Cardiac fibroblast (primary cell): ENCODE measurements at places on chromosomes 1 and 21.

GRCh38 chr1:118136187-118136941 lies 48.7 kb downstream of the SPAG17 start:
- DNase-seq, result peak; percentile 69

- DNase-seq, result peak; percentile 54
Measured at GRCh38 chr21:37862536-37862935, 53.7 kb downstream of the KCNJ6 start.

DNA sequence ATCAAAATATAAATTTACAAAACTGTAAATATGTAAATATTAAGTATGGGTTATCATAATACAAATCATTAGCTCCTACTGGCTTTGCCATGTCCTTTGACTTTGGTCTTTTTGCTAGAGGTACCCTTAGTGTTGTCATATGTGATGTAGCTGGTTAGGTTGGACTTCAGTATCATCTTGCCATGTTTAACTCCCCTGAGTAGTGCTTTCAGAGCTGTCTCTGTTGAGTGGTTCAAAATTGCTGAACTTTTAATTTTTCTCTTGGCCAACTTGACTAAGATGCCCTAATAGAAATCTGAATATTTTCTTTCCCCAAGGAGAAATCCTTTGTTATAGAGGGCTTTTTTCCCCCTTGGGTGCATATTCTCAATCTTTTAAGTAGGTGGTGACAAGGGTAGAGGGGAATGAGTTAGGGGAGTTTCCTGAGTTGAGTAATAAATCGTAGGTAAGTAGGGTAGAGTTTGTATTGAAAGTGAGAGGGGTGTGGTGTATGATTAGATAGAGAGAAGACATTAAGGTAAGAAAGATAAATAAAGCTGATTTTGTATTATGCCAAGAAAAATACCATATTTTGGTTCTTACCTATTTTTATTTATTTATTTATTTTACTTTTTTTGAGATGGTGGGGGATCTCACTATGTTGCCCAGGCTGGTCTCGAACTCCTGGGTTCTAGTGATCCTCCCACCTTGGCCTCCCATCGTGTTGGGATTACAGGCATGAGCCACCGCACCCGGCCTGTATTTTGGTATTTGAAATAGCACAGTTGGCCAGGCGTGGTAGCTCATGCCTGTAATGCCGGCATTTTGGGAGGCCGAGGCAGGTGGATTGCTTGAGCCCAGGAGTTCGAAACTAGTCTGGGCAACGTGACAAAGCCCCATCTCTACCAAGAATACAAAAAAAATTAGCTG lies 21.8 kb downstream of the RPRD2 start:
- no peak for DNase-seq

GRCh38 chr1:153985341-153985912 lies 712 bp downstream of the RAB13 start:
- peak; percentile 93 for DNase-seq

GRCh38 chr1:184753117-184753516 lies 1.5 kb downstream of the EDEM3 start:
- no peak for DNase-seq

DNA sequence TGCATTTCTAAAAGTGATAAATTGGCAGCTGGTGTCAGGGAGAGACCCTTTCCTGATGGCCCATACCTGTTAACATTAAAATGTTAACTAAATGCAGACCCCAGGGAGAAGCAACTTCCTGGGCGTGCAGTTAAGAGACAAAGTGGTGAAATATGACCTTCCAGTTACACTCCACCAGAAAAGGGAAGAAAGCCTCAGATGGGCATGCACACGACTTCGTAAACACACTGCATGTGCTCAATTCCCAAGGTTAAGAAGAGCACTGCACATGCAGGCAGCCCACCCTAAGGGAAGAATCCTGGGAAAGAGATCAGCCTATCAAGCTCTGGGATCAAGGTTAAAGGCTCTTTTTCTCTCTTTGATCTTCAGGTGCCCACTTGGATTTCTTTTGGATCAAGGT lies 9.7 kb upstream of the GBP6 start:
- DNase-seq, result no peak

GRCh38 chr1:217315346-217315745 lies 315.5 kb downstream of the GPATCH2 start:
- DNase-seq, result peak; percentile 63

DNA sequence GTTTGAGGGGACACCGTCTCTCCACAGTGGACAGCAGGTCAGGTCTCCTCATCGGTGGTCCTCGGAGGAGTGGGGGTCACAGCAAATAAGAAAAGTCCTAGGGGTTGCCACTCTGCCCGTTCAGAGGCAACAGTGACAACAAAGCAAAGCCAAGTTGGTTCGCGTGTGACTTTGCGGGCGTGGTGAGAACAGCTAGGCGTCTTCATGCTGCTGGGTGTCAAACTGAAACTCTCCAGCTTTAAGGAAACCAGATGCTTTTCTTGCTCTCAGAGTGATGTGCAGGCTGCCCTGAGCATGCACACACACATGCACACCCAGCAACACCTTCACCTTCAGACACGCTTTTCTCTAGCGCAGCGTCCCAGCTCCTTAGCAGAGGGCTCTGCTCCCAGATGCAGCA lies 70.1 kb upstream of the ARHGEF16 start:
- DNase-seq, result no peak

- no peak for DNase-seq
Measured at GRCh38 chr1:237868817-237869600, 21.7 kb downstream of the ZP4 start.

DNA sequence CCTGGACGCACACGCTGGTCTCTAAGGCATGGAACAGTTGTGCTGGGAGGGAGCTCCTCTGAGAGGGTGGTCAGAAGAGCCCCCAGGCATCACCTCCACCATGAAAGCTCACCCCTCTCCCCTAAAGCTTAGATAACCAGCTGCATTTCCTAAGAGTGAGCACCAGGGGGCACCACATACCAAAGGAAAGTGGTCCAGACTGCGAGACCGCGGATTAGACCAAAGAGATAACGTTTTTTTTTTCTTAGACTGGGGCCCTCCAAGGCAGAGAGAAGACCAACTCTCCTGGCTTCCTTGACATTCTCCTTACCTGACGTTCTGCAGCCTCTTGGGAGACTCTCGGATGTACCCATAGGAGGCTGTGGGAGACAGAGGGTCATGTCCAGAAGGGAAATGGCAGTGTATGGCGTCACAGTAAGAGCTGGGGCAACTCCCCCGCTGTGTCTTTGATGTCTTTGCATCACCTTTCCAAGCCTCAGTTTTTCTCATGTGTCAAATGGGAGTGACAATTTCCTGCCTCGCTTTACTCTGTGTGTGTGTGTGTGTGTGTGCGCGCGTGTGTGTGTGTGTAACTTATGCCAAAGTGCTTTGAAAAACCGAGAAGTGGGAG lies 12.3 kb upstream of the IFNLR1 start:
- DNase-seq, result peak; percentile 71

GRCh38 chr1:82728206-82728605 lies 927.5 kb downstream of the ADGRL2 start:
- DNase-seq, result no peak

DNA sequence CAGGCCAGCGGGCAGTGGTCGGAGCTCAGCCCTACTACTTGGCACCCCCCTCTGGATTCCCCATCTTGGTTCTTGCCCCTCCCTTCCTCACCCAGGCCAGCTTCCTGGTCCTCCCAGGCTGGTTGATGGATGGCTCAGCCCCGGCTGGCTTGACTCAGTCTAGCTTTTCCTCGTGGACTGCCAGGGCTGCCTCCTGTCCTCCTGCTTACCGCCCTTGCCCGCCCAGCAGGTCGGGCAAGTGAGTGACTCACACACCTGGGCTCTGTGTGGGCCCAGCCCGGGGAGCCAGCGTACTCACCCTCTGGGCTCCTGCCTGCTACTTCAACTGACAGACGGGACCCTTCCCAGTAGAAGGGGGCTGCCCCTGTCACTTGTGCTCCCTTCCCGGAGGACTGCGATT lies 19.5 kb upstream of the ARHGEF10L start:
- DNase-seq, result no peak

DNA sequence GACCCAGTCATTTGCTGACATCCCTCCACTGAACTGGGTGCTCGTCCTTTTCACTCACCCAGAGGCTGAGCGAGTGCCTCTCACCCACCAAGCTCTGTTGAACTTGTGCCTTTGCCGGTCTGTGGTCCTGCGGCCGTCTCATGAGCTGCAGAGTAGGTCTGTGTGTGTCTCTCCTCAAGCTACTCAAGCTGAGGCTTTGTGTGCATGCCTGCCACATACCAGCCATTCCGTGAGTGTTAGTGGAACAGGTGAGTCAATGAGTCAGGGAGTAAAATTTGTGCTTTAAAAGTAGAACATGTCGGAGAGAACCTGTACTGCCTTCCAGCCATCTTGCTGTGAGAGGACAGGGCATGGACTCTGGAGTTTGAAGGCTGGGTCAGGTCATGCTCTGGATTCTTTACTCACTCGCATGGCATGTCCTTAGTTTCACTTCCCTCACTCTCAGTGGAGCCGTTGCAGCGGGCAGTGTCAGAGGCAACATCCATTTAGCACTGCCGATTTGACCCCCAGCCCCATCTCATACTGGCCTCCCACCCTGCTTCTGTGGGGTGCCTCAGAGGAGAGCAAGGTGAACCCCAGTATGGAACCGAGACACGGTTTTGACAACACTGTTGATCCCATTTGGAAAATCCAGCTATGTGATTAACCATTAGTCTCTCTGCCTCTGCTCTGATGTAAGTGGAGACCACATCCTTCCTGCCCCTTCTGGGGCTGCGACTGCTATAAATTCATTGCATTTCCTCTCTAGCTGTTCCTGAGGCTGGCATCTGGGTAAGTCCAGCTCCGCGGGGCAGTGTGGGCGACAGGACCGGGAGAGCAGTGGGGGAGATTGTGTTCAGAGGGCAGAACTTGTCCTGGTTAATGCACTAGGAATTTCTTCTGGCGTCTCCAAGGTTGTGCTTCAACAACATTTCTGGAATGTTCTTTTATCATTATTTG lies at the start of gene NLRP3:
Gene NLRP3 (plus strand): TSS at position 751 of the 939 bp plus-strand sequence. CDS start 2,628 bp downstream, outside the sequence.
- DNase-seq, result no peak

GRCh38 chr1:164579381-164579780 lies 20.4 kb downstream of the PBX1 start:
- no peak for DNase-seq

GRCh38 chr1:94272388-94272787 lies 35.0 kb upstream of the ARHGAP29 start:
- no peak for DNase-seq

DNA sequence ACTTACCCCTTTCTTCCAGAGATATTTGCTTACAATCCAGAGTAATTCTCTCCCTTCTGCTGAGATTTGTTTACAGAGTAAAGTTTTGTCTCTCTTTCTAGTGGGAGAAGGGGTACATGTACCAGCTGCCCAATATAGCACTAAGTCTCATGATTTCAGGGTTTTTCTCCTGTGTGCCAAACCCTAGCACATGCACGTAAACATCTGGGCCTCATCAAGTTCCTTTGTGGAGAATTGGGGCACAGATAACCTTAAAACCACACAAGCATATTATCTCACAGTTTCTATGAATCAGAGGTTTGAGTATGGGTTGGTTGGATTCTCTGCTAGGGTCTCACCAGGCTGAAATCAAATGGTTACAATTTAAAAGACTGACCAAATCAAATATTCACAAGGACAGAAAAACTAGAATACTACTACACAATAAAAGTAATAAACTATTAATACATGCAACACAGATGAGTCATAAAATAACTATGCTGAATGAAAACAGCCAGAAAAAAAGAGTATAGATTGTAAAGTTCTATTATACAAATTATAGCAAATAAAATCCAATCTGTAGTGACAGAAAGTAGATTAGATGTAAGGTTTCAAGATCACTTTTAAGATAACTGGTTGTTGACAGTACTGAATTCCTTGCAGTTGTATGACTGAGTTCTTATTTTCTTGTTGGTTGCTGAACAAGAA lies 347.4 kb upstream of the PTBP2 start:
- DNase-seq, result peak; percentile 70

GRCh38 chr1:25958465-25958864 lies 39.4 kb downstream of the PAFAH2 start:
- DNase-seq, result peak; percentile 89

GRCh38 chr1:100239961-100240360 lies 9.7 kb downstream of the DBT start:
- DNase-seq, result no peak

DNA sequence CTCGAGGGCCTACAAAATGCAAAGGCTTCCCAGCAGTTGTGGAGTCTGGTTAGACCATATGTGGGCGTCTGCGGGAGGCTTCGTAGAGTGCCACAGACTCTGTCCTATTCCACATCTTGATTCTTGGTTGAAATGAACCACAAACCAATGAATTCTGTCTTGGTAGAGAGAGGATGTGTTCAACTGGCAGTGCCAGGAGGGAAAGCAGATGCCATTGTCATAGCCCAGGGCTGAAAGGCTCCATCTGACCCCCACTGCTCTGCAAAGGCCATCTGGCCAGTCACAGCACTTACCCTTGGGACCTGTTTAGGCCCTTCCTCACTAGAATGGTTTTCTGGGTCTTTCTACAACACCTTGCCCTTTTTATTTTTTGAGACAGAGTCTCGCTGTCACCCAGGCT lies 22.1 kb downstream of the ACOT11 start:
- DNase-seq, result no peak

DNA sequence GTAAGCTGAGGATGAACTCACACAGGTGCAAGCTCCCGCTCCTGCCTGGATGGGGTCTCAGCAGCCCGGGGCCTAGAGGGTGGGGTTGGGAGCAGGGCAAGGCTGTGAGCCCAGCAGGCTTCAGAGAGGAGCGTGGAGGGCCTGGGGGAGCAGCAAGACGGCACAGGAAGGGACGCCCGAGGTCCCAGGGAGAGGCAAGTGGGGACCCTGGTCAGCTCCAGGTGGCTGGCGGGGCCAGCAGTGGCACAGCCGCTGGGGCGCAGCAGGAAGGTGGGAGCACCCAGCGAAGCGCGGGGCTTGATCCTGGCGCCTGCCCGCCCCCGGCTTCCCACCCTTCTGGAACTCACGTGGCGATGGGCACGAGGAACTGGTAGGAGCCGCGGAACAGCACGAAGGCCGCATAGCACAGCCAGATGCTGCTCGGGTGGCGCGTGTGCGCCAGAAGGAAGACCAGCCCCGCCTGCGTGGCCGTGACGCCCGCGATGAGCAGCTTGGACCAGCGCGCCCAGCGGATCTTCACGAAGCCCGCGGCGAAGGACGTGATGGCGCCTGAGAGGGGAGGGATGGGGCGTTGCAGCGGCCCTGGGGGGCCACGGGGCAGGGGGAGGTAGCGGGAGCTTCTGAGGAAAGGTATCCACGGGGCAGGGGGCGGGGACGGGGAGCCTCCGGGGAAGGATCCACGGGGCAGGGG lies 11.7 kb downstream of the SLC19A1 start:
- DNase-seq, result no peak

GRCh38 chr1:215032911-215033526 lies 49.5 kb upstream of the KCNK2 start:
- no peak for DNase-seq
